COR-L47 (cell line): ENCODE measurements at places on chromosomes 6 and 20.
A peak's percentile ranks its signal among the peaks of the same experiment; 100 is the strongest.

- peak; percentile 74 for DNase-seq
Observed at GRCh38 chr6:155174576-155175211, 89.1 kb upstream of the CLDN20 start.

DNA sequence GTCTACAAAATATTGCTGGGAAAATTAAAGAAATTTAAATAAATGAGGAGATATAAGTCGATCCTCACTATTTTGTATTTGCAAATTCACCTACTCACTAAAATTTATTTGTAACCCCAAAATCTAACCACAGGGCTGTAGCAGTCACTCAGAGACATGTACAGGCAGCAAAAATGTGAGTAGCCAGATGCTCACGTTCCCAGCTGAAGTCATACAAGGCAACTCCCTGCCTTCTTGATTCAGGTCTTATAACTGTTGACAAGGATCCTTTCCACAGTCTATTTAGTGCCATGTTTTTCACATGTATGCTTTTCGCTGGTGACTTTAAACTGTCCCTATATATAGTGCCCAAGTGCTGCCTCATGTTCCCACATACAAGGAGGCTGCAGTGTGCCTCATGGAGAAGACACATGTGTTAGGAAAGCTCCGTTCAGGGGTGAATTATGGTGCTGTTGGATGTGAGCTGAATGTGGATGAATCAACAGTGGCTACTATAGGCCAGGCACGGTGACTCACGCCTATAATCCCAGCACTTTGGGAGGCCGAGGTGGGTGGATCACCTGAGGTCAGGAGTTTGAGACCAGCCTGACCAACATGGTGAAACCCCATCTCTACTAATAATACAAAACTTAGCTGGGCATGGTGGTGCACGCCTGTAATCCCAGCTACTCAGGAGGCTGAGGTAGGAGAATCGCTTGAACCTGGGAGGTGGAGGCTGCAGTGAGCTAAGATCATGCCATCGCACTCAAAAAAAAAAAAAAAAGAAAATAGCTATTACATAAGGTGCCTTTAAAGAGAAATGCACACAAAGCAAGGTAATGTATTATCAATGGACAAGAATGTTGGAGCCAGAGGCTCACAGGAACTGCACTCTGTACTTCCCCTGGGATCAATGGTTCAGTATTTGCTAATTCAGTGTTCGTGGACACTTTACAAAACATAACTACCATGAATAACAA, 55.3 kb downstream of the STK35 start:
- no peak for DNase-seq

DNA sequence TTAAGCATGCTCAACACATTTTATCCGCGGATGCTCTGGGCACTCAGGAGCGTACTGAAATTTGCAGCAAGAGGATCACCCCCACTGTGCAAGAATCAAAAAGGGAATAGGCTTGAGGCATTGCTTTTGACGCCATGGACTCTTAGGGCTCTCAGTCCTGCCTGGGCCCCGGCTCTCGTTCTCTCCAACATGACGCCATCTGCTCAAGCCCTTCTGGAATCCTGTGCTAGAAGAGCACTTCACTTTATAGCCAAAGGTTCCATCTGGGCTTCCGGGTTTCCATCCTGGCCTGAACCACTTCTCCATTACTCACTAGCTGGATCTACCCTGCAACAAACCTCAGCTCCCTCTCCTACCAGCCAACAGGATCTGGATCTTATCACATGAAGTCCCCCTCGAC, 105.3 kb downstream of the FOXF2 start:
- no peak for DNase-seq

- no peak for DNase-seq
Observed at GRCh38 chr6:154430481-154430919, 73.9 kb upstream of the IPCEF1 start.

DNA sequence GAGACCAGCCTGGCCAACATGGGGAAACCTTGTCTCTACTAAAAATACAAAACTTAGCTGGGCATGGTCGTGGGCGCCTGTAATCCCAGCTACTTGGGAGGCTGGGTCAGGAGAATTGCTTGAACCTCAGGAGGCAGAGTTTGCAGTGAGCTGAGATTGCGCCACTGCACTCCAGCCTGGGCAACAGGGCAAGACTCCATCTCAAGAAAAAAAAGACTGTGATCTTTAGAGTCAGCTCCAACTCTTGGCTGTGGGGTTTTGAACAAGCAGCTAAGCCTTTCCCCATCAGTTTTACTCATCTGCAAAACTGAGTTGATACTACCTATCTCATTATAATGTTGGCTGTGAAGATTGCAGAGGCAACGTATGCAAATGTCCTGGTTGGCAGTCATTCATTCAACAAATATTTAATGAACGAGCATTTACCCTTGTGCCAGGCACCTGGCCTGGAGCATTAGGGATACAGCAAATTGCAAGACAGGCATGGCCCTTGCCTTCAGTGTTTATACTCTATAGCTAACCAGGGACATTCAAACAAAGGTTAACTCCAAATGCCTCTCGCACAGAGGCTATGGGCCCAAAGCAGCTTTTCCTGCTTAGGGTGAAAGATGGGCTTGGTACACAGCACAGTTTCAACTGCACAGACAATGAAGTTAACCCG, 37.8 kb downstream of the ILRUN start:
- DNase-seq, result no peak
